PC-9 (cell line): ENCODE measurements at places on chromosomes 16 and 17. TPM values are rescaled to one million over a fixed set of nuclear protein-coding genes. Genes with fewer than 3 reads are reported as not detected.

SLC12A3 gene
- total RNA-seq = 0.26 and 0.70 TPM in 2 replicates

PPP1R27 gene
- total RNA-seq = not detected in 2 replicates

ZG16B gene
- total RNA-seq = 19.9 and 23.4 TPM in 2 replicates

EFNB3 gene
- 1.5 and 1.6 TPM in 2 replicates for total RNA-seq
